Ureter (tissue), 1 donor: ENCODE measurements at places on chromosomes 16 and 17. TPM values are rescaled to one million over a fixed set of nuclear protein-coding genes. Genes with fewer than 3 reads are reported as not detected.

GRCh38 chr16:23826528-23827045 is 9.2 kb upstream of the PRKCB start:
- DNase-seq = no peak

DNA sequence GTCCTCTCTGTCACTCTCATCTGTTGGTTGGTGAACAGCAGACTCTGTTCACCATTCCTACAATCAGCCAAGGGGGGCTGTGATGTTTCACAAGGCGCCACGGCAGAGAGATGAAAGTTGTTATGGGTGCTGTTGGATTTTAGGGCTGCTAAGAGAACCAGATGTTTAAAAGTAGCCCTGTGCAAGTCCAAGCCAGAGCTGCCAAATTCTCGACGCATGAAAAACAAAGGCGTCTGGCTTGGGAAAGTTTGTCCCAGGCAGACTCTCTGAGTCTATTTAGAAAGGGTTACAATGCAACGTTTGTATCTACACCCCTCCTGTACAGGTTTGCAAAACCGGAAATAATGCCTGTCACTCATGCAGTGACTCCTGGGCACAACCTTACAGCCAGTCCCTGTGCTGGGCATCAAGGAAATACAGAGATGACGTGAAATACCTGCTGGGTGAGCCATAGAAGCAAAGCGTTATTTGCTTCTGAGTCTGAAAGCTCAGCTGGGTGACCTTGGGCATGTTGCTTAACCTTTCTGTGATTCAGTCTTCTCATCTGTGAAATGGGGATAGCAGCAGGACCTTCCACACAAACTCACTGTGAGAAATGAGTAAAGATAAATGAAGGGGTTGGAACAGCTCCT is 74.8 kb downstream of the XYLT1 start:
- DNase-seq = no peak

DNA sequence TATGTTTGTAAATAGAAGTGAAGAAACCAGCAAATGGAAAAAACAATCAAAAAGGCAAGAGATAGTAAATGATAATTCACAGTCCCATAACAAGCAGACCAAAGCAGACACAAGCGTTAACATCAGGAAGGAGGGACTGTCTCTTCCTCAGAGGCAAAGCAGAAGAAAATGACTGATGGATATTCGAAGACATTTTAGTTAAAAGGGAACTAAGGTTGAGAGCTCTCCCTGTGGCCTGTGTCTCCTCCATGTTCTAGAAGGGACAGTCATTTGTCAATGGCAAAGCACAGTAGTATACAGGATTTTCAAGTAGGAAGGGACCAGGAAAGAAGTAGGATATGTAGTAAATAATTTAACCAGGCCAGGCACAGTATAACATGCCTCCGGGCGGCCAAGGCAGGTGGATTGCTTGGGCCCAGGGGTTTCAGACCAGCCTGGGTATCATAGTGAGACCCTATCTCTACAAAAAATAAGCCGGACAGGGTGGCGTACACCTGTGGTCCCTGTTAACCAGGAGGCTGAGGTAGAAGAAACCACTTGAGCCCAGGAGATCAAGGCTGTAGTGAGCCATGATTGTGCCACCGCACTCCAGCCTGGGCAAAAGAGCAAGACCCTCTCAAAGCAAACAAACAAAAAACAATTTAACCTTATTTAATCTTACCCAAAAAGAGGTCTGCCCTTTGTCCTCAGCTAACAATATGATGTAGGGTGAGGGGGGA is 3.7 kb downstream of the ZDHHC7 start:
- no peak for DNase-seq

DNA sequence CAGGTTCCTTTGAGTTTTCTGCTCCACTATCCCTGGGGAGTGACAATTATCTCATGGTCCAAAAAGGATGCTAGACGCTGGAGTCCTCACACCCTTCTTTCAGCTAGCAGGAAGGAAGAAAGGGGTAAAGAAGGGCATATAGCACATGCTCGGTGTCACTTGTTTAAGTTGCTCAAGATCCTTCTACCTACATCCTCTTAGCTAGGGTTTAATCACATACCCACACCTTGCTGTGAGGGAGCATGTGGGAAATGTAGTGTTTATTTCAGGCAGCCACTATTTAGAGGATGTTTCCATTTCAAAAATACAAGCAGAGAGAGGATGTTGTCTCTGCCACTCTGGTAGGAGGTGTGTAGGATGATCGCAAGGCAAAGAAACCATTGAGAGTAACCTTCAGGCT is 4.5 kb downstream of the PRKCB start:
- no peak for DNase-seq

GRCh38 chr16:10926867-10927266 is 15.4 kb downstream of the DEXI start:
- DNase-seq = no peak

IKZF3 gene
- total RNA-seq = 24.3 TPM

DNA sequence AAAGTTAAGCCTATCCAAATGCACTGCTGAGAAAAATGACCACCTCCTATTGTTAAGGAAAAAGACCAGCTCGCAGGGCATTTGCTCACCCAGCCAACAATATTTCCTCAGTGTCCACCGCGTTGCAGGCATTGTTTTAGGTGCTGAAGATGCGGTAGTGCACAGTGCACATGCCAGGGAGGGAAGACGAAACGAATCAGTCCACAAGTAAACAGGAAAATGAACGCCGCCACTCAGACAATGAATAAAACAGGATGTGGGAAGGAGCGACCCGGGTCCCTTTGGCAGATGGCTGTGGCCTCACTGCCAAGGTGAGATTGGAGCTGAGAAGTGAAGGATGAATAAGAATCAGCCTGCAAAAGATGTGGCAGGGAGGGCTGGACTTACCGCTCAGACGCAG is 249.2 kb downstream of the FOXL1 start:
- DNase-seq = no peak

DNA sequence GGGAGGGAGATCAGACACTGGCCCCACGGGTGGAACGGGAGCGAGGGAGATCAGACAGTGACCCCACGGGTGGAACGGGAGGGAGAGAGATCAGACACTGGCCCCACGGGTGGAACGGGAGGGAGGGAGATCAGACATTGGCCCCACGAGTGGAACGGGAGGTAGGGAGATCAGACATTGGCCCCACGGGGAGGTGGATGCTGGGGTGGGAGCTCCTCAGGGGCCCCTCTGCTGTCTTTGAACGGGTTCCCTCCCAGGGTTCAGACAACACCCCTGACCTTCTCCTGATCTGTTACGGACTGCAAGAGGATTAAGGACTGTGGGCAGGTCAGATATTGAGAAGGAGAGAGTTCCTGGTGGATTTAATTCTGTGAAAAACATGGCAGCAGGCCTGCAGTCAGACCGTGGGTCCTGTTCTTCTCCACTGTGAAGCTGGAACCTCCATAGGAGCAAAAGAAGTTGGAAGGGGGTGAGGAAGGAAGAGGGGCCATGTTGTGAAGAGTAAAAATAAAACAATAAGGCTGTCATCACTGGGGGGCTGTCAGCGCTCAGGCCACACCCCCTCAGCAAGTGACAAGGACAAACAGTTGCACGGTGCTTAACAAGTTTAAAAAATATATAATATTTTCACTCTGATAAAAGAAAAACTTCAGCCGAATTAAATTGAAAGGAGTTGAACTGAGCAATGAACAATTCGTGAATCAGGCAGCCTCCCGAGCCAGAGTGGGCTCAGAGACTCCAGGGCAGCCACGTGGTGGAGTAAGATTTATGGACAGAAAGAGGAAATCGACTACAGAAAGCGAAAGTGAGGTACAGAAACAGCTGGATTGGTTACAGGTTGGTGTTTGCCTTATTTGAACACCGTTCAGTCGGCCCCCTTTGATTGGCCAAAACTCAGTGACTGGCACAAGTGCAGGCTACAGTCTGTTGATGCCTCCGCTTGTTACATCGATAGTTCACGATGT is 348.7 kb upstream of the TNRC6C start:
- peak; percentile 53 for DNase-seq

DNA sequence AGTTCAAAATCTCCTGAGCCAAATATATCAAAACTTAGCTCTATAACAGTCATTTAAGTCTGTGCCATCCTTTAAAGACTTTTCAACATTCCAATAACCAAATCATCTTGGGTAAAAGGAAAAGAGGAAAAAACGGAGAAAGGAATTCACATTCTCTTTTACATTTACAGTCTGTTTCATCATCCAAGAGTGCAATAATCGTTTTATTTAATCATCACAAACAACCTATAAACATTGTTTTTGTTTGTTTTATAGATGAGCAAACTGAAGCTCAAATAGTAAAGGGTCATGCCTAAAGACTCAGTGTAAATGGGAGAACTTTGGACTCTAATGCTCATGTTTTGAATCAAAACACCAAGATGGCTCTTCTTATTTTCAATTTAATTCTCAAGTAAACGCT is 252.3 kb downstream of the TOX3 start:
- no peak for DNase-seq

GRCh38 chr17:79749156-79749815 is 18.5 kb downstream of the ENPP7 start:
- DNase-seq = no peak

CCL13 gene
- total RNA-seq = 2.1 TPM
